Effector memory CD8-positive, alpha-beta T cell (primary cell): ENCODE measurements at places on chromosomes 11 and 22.

DNA sequence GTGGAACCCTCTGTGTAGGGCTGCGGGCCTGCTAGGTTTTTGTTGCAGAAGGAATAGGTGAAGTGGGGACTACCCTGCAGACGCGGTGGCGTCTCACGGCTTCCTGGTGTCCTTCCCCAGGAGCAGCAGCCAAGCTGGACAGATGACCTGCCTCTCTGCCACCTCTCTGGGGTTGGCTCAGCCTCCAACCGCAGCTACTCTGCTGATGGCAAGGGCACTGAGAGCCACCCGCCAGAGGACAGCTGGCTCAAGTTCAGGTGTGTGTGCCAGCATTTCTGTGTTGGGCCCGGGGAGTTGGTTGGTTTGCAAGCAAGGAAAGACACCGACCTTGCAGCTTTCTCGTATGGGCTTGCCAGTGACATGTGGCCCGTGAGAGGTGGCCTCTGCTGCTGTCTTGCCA is 15.3 kb downstream of the TAB1 start:
- no peak for DNase-seq

DNA sequence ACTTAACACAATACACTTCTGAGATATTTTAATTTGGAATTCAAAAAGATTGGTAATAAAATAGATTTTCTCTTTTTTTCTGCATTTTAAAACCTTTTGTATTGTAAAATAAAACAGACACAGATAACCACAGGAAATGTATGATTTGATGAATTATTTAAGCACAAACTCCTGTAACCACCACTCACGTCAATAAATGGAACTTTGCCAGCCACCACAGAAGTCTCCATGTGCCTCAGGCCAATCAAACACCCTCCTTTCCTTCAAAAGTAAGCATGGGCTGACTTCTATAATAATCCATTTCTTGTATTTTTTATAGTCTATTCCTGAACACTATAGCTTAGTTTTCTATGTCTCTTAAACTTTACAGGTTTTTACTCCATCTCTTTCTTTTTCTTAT is 721.7 kb downstream of the DLG2 start:
- no peak for DNase-seq

DNA sequence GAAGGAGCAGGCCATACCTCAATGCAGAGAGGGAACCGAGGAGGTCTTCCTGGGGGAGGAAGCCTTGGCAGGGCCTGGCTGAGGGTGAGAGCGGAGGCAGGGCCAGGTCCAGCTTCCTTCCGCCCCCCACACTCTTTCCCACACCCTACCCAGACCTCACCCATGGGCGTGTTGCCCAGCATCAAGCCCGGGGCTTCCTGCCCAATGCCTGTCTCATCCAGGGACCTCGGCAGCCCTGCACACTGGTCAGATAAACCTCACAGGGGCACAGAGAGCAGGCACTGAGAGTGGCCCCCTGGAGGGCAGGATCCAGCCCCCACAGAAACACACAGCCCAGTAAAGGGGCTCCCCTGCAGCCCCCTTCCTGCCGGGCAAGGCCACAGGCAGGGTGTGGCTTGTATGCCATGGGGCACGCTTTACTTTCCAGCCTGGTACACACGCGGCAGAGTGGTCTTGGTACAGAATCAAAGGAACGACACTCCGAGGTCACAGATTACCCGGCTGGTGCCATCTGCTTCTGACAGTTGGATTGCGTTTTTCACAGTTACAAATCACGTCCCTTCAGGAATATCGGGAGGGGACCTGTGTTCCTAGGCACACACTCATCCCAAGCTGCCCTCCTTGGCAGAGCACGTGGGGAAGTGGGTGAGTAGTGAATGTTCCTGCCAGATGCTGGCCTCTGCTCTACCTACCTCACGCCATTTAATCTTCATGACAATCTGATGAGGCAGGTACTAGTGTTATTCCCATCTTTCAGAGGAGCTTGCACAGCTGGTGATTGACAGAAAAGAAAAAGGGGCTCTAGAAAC is 20.0 kb upstream of the CD5 start:
- DNase-seq, result no peak

DNA sequence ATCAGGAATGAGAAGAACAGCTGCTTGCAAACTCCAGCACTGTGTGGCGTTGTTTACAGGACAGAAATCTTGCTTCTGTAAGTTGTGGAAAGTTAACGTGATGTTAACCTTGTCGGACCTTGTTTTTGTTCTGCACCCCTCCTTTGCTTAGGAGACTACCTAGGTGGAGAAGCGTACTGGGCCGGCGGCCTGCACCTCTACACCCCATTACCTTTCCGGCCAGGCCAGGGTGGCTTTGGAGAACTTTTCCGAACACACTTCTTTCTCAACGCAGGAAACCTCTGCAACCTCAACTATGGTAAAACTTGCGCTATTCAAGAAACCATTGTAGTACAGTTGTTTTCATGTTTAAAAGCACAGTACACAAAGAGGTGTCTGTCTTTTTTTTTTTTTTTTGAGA is 33.7 kb downstream of the SAMM50 start:
- DNase-seq, result no peak

DNA sequence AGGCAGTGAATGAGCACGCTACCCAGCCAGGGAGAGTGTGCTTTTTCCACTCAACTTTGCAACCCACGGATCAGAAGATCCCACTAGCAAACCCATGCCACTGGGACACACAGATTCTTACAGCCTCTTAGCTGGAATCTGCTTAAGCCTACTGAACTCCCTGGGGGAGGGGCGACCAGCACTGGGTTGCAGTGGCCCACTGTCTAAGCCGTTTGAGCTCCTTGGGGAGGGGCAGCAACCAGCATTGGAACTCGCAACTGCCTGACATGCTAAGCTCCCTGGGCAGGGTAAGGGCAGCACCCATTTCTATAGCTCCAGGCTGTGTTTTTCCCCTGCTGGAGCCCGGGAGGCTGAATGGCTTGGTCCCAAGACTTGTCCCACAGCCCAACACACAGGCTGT is 99.6 kb downstream of the FAM168A start:
- no peak for DNase-seq

DNA sequence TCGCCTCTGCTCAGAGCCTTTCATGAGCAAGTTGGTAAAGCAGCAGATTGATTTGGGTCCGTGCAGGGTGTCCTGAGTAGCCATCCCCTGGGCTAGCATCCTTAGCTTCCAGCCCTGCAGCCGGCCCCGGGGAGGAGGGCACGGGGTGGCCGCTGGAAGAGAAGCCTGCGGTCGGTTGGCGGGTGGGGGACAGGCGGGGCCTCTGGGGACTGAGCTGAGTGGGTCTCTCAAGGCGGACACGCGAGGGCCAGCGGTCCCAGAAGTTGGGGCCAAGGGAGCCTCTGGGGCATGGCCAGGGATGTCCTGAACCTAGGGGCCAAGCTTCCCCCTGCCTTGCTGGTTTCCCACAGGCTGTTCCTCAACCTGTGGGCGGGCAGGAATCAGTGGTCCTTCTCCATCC is 143.0 kb downstream of the TBC1D22A start:
- no peak for DNase-seq

GRCh38 chr11:1102221-1102971 is 27.7 kb downstream of the MUC2 start:
- DNase-seq, result no peak

- DNase-seq, result no peak
Observed at GRCh38 chr22:20503816-20504215, 3.6 kb upstream of the MED15 start.

DNA sequence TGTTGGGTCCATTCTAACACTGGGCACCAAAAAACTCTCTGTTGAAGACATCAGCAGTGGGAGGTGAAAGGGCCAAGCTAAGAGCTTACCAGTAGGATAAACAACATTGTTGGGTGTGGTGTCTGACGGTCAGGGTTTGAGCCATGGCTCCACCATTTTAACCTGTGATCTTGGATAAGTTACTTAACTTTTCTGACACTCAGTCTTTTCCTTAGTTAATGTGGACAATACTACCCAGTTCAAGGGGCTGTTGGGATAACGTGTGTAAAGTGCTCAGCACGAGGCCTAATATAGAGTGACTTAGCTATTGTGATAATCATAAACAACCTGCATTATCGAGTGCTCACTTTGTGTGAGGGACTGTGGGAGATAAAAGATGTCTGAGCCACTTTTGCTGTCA is 6.1 kb downstream of the UCP3 start:
- no peak for DNase-seq

GRCh38 chr11:42521994-42522393 is 789.8 kb upstream of the API5 start:
- DNase-seq, result no peak

GRCh38 chr11:42329929-42330565 is 870.6 kb upstream of the LRRC4C start:
- no peak for DNase-seq

- no peak for DNase-seq
Observed at GRCh38 chr11:91295591-91295990, 929.0 kb upstream of the FAT3 start.

DNA sequence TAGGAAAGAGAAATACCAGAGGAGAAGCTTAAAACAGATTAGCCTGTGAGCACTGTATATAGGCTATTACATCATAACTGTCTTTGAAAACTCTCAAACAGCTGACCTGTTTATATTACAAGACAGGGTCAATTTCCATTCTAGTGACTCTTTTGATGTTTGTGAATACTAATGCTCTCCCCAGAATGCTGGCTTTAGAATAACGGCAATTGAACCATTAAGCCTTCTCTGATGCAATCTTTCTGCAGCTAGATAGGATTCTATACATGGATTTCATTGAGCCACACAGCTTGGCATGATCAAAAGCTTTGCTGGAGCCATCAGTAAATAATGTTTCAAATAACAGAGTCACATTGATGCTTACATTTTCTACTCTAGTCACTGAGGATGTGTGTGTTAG is 122.7 kb upstream of the FAT3 start:
- DNase-seq, result no peak

- DNase-seq, result no peak
Observed at GRCh38 chr22:49186293-49186692, 641.4 kb downstream of the BRD1 start.

- DNase-seq, result no peak
Observed at GRCh38 chr11:10659339-10660216, 34.0 kb downstream of the IRAG1 start.

DNA sequence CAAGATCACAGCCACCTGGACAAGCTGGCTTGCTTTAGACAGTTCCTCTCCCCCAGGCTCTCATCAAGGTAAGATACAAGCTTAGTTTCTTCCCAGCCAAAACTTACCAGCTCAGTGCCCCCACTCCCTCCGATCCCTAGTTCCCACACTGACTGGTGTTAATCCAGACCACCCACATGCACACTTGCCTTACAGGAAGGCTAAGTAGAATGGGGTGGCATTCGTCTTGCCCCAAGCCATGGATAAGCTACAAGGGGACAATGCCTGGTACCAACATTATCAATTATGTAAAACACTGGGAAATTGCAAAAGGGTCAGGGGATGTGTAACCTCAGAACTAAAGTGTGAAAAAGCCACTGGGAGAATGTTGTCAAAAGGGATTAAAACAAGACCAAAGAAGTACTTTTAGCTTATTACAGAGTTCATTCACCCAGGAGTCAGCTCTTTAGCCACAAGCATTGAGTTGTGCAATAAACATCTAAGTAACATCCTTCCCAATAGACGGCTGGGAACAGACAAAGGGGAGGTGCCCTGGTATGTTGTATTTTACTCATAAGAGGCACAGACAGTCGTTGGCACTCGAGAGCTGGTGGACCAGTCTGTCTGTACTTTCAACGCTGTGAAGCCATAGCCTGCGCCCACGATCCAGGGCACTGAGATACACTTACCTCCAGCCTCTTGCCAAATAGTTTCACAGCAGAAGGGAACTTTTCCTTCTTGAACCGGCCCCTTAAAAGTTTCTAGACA is 1.1 kb downstream of the DHCR7 start:
- DNase-seq, result no peak

DNA sequence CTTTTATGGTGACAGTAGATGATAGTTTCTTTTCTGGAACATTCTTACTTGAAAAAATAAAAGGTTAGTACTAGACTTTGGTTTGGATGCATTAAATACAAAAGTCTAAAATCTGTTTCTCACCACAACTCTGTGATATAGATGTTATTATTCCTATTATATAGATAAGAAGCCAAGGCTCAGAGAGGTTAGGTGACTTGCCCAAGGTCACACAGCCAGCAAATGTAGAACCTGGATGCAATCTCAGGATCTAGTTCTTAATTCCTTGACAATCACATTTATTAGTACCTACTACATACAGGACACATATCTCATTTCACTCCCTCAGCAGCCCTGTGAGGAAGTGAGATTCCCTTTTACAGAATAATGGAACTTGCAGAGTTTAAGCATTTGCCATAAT is 26.3 kb upstream of the SMCO4 start:
- DNase-seq, result no peak

- DNase-seq, result no peak
Observed at GRCh38 chr11:13207665-13208594, 69.7 kb upstream of the BMAL1 start.

- DNase-seq, result no peak
Observed at GRCh38 chr11:8650401-8650990, 32.0 kb downstream of the TRIM66 start.

DNA sequence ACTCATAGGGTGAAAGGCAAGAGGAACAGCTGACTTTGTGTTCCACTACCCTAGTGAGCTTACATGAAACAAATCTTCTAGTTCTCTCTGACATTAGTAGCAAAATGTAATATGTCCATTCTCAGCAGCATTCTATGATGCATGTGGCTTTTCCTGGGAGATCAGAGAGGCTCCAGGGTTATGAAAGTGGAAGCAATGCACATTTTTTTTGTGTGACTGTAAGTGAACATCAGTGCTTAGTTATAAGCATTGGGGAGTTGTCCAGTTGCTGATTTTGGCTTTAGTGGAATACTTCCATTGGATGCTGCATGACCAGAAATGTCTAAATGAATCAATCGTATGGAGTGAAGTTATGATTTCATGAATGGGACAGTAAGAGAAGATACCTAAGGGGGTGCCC is 255.9 kb downstream of the FAT3 start:
- no peak for DNase-seq

DNA sequence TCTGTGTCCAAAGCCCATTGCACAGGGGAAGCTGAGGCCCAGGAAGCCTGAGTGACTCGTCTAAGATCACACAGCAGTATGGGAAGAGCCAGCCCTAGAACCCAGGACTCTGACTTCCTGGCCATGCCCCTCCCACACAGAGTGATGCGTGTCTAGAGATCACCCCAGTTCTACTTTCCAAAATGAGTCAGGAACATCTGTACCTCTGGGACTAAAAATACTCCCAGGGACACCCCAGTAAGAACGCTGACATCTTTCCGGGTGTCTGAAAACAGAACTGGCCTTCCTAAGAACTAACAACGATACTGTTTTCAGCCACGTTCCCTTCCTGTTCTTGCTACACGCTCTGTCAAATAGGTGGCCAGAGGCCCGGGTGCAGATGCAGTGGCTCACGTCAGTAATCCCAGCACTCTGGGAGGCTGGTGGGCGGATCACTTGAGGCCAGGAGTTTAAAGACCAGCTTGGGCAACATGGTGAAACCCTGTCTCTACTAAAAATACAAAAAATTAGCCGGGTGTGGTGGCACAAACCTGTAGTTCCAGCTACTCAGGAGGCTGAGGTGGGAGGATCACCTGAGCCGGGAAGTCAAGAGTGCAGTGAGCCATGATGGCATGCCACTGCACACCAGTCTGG is 21.7 kb upstream of the PDGFB start:
- no peak for DNase-seq

DNA sequence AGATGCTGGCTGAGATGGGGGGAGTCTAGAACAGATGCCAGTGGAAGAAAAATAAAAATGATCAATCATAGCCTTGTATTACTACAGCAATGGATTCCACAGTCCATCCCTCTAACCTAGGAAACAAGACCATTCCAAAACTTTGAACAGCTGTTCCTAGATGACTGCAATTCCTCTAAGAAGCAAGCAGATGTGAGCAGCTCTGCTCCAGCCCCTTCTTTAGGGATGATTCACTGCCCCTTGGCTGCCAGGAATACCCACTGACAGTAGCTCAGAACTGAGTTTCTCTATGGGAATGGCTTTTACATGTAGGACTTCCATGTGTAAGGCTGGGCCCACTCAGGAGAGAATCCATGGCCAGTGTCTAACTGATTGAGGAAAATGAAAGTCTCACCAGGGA is 943.9 kb downstream of the OPCML start:
- DNase-seq, result no peak
